ENCODE measurements at places on chromosomes 6 and 20.
A peak's percentile ranks its signal among the peaks of the same experiment; 100 is the strongest.

DNA sequence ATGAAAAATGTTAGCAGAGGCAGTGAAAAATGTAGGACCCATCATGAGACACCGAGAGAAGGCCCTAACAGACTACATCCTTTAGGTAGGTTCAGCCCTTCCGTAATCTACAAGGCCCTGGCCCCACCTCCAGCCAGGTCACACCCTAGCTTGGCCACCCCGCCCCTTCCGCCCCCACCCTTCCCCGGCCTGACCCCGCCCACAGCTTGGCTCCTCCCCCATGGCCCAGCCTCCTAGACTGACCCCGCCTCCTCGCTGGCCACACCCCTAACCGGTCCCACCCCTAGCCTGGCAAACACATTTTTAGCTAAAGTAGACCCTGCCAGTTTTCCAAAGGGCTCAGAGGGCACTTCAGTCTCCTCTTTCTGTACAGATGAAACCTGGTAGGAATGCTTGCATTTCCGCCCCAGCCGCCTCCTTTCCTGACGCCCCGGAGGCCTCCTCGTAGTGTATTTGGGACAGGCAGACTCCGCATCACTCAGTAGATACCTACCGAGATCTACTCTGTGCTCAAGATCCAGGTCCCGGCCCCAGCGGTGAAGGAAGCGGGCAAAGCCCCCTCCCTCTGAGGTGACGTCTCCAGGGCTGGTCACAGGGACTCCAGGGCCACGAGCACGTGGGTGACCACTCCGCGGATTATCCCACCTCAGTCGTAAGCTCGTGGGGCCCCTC is 443.5 kb downstream of the PREX1 start:
- DNase-seq, result no peak

DNA sequence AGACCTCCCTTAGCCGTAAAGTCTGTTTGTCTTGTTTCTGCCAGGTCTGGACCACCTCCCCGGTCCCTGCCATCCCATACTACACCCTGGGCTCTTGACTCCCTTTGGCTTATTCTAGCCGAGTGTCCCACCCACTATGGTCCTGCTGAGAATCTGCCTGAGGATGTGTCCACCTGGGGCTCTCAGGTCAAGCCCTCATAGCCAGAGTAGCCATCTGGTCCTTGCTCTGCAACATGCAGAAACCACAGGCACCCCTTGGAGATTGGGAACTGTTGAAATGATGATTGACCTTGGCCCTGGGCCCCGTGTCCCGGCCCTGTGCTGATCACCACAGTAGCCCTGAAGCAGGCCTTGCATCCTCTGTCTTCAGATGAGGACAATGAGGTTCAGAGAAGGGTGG is 44.0 kb downstream of the VSTM2L start:
- DNase-seq, result no peak

GRCh38 chr6:113693851-113694250 is 163.3 kb upstream of the MARCKS start:
- DNase-seq, result no peak

- DNase-seq, result no peak
Measured at GRCh38 chr6:108407904-108408827, 113.3 kb downstream of the AFG1L start.

GRCh38 chr20:36441027-36441414 is 100.3 kb upstream of the MYL9 start:
- DNase-seq, result no peak

GRCh38 chr20:16732506-16733152 is 2.8 kb downstream of the SNRPB2 start:
- DNase-seq, result no peak

GRCh38 chr20:13221313-13221672 is 219 bp downstream of the ISM1 start:
- no peak for DNase-seq

- DNase-seq, result peak; percentile 51
Measured at GRCh38 chr6:13574571-13575376, at the start of gene SIRT5. TSS of gene SIRT5 (plus strand) at chr6:13574601. CDS start at chr6:13584111, 9,510 bp downstream.

- DNase-seq, result no peak
Measured at GRCh38 chr20:19711126-19711525, 46.9 kb upstream of the RIN2 start.

- DNase-seq, result no peak
Measured at GRCh38 chr6:52304983-52305390, 20.4 kb upstream of the MCM3 start.

DNA sequence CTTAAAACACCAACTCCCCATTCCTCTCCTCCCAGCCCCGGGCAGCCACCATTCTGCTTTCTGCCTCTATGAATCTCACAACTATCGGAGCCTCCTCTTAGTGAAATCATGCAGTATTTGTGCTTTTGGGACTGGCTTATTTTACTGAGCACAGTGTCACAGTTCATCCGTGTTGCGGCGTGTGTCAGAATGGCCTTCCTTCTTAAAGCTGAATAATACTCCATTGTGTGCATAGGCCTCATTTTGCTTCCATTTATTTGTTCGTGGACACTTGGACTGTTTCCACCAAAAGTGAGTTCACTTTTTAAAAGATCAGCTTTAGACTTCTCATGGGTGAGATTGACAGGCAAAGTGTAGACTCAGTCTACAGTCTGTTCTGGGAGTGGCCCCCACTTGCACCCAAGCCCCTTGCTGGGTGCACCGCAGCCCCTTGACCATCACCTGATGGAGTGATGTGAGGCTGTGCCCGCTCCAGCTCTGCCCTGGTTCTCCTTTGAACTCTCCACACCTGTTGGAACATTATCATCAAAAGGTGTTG is 12.6 kb downstream of the DUSP22 start:
- DNase-seq, result no peak

GRCh38 chr6:143333081-143333480 is 117.4 kb downstream of the ADAT2 start:
- no peak for DNase-seq

DNA sequence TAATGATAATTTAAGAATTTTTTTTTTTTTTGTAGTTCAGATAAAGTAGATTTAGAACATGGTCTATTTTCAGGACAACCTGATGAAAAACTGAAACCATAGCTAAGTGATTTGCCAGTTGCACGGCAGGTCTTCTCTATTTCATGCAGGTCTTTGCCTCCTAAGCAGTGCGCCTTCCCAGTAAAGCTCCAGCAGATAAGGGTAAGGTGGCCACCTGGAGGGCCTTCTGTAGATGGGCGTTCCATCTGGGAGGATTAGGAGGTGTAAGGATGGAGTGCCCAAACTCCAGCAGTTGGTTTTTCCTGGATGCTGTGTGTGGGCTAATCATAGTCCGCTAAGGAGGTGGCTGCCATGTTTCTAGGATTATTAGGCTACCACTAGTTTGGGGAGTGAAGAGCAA is 107.1 kb downstream of the ARID1B start:
- DNase-seq, result no peak

- no peak for DNase-seq
Measured at GRCh38 chr6:100433726-100434435, 30.8 kb downstream of the SIM1 start.
